ENCODE measurements at places on chromosomes 1 and 21.

DNA sequence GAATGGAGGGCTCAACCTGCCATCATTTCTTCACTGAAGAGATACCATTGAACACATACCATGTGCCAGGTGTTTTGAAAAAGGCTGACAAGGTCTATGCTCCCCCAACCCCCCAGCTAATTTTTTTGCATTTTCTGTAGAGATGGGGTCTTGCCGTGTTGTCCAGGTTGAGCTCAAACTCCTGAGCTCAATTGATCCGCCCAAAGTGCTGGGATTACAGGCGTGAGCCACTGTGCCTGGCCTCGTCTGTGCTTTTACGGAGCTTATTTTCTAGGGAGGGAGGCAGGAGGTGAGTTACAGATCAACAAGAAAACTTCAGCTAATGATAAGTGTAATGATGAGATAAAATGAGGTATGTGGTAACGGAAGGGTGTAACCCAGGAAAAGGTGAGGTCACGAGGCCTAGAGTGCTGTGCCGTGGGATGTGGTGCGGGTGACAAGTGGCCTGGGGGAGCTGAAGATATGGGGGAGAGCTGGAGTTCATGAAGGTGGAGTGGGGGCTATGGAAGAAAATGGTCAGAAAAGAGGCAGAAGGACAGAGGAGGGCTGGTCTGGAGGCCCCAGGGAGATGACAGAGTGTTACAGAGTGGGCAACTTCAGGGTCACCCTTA is 28.2 kb downstream of the FAAH start:
- no peak for DNase-seq

GRCh38 chr1:95254959-95255358 is 20.9 kb downstream of the RWDD3 start:
- no peak for DNase-seq

GRCh38 chr1:182685215-182685614 is 828 bp upstream of the RGS8 start:
- no peak for DNase-seq

- no peak for DNase-seq
Measured at GRCh38 chr1:108884968-108885367, 8.2 kb downstream of the GPSM2 start.

- peak; percentile 44 for DNase-seq
Measured at GRCh38 chr1:156860628-156861423, at the start of gene NTRK1. Gene NTRK1, plus strand, starts transcription at chr1:156860865. Its CDS starts 70 bp downstream, at chr1:156860935.

DNA sequence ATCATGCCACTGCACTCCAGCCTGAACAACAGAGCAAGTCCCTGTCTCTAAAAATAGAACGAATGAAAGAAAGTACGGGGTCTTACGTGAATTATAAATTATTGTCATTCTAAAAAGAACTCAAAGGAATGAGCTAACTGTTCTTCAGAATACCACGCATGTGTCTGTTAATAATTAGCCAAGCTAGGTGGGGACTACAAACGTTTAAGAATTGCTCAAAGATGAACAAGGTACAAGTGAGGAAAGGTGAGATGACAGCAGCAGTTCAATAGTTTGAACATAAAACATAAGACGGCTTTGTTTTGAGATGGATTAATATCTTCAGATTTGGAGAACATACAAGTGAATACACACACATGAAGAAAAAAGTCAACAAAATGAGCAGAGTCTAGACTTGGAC is 79.6 kb downstream of the UBR4 start:
- no peak for DNase-seq

GRCh38 chr1:109730666-109731065 is 10.2 kb downstream of the GSTM3 start:
- DNase-seq = no peak

GRCh38 chr1:71270394-71270915 is 189.6 kb upstream of the ZRANB2 start:
- DNase-seq = no peak

DNA sequence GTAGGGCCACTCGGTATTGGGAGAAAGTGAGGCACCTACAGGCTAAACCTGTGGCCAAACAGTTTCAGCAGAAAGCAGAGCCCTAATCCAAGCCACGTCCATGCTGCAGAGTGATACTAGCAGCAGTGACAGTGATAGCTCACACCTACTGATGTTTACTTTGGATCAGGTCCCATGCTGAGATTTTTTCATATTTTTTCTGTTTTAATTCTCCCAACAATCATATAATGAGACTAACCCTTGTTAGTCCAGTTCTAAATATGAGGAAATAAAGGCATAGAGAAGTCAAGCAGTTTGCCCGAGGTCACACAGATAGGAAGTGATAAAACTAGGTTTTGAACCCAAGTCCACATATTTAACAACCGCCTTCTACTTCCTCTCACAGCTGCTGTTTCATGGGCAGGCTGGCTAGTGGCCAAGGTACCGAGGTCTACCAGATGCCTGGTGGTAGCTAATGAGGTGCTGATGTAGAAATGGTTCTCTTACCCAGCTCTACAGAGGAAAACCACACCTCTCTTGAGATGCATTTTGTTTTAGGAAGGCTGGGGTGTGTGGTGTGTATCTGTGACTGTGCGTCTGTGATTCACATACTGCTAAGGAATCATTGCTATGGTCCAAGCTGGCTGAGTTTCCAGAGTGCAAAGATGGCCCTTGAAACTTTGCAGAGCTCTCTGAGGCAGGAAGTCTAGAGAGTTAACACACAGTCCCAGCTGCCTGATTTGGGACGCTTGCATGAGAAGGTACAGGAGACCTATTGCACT is 80.3 kb upstream of the ARTN start:
- DNase-seq = no peak

- DNase-seq = no peak
Measured at GRCh38 chr1:107683683-107684082, 281.3 kb downstream of the VAV3 start.

GRCh38 chr1:162113419-162113818 is 43.9 kb downstream of the NOS1AP start:
- no peak for DNase-seq

DNA sequence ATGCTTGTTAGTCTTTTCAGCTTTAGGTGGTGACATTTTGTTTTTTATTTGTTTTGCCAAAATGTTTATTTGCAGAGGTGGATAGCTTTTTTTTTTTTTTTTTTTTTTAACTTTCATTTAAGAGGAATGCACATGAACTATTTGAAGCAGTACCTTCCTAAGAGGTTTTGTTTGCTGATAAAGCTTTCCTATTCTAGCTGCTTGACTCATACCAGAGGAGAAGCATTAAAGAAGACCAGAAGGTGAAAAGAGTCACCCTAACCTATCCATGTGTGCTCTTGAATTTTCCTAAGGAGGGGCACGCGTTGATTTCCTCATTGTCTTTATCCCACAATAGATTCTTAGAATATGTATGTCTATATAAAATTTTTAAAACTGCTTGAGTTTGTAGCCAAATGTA is 57.7 kb downstream of the PRDM2 start:
- DNase-seq = no peak

DNA sequence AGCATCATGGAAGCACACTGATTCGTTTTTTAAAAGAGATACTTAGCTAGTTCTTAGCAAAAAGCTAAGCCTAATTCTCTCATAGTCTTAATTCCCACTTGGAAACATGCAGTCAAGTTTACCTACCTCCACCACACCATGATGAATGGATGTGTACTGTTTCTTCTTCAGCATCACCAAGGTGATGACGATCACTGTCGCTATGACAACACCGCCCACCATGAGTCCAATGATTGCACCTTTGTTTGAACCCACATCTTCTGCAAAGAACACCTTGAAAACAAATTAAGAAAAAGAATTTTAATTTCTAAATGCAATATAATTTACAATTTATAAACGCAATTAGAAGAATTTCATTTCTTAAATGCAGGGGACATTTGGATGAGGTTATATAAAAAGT is 156.8 kb downstream of the GABPA start:
- no peak for DNase-seq

DNA sequence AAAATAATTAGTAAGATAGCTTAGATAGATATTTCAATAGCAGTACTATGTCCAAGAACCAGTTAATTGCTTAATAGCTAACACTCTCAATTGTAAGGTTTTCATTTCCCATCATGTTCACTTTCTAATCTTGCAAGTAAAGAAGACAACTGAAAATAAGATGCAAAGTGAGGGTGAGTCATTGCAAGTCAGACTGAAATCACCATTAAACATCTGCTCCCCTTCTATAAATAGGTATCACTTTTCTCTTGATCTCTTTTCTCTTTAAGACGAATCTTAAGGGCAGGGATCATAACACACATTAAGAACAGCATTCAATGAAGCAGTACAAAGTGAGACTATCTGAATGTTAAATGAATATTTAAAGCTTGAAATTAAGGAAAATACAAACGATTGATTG is 40.4 kb downstream of the UBR4 start:
- DNase-seq = no peak

GRCh38 chr1:42172381-42173133 is 8.0 kb upstream of the GUCA2A start:
- DNase-seq = no peak

- DNase-seq = no peak
Measured at GRCh38 chr1:181126871-181127587, 38.5 kb downstream of the IER5 start.

- DNase-seq = no peak
Measured at GRCh38 chr1:56135864-56136147, 443.6 kb downstream of the PLPP3 start.

GRCh38 chr1:44672254-44672955 is 1.9 kb downstream of the TMEM53 start:
- DNase-seq = no peak

- DNase-seq = no peak
Measured at GRCh38 chr1:165235777-165236291, 120.7 kb downstream of the LMX1A start.

- DNase-seq = no peak
Measured at GRCh38 chr1:246160905-246161304, 346.2 kb downstream of the SMYD3 start.

DNA sequence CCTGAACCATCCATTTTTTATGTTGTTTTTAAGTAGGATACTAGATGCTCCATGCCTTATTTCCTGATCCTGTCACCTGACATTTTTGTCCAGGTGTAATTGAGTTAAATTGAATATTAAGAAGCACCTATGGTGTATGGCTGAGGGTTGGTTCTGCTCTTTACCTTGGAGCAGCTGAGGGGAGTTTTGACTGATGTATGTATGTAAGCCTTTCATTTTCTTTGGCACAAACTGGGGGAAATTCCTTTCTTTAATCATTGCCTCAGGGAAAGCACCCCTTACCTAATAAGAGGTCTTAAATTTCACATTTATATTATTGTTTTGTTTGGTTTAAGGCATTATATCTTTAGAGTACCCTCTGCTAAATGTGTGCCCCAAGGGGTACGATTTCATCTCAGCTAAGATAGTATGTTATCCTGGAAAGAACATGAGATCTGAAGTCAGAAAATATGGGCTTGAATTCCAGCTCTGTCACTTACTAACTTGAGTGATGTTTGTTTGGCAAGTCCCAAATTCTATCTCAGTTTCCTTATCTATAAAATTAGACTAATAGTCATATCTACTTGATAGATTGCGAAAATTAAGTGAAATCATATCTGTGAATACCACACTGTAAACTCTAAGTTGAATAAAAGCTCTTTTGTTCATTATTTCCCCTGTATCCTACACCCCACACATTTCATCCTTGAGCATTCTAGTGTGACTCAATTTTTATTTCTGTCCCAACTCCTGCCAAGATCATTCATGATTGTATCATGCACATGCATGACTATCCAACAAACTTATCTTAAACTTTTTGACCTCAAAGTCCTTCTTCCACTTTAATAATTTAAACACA is 57.7 kb upstream of the NUF2 start:
- no peak for DNase-seq

- DNase-seq = no peak
Measured at GRCh38 chr1:147611021-147611426, 59.3 kb downstream of the ACP6 start.

GRCh38 chr1:91070298-91070697 is 48.5 kb upstream of the ZNF644 start:
- no peak for DNase-seq

- no peak for DNase-seq
Measured at GRCh38 chr1:205056188-205056611, 13.2 kb downstream of the CNTN2 start.

DNA sequence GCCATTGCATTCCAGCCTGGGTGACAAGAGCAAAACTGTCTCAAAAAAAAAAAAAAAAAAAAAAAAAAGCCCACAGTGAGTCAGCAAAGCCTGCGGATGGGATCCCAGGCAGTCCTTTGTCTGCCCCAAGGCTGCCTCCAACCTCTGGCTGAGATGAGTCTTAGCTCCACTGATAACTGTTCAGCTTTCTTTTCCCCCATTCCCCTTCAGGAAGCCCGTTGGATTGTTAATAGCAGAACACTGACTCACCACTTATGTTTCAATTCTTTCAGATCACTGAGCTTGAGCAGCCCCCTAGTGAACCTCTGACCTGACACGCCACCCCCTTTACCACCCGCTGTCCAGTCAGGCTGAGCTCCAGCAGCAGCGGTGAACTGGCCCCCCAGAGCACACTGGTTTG is 57.5 kb downstream of the ERG start:
- no peak for DNase-seq

DNA sequence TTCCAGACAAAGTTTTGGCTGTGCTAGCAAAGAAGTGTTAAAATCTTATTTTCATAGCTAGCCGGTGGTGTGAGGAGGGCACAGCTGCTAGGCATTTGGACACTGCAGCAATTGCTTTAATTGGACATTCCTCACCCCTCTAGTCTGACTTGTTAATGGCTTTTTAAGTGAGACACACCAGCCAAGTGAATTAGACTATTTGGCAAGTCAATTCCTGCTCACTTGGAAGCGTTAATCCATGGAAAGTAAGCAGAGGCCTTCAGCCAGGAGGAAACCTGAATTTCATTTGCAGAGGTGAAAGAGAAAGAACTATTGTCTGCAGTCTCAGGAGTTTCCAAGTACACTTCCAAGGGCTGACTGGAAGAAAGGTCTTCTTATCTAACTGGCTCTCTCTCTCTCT is 175.7 kb downstream of the ST6GALNAC3 start:
- no peak for DNase-seq

- peak; percentile 71 for DNase-seq
Measured at GRCh38 chr1:226677027-226678020, 61.8 kb downstream of the ITPKB start.

DNA sequence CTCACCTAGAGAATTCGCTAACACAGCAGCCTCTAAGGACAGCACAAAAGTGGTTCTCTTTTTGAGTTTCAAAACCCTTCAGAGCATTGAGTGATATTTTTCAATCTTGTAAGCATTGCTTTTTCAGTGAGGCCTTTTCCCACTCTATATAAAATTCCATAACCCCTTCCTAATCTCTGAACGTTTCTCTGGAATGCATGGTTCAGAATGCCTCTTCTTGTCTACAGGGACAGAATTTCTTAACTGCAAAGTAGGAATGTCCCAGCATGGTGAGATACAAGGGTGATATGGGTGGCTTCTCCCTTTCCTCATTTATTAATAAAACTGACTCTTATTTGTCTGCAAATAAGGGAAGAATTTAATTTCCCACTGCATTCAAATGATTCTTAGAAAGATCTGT is 377.9 kb downstream of the LTN1 start:
- no peak for DNase-seq

DNA sequence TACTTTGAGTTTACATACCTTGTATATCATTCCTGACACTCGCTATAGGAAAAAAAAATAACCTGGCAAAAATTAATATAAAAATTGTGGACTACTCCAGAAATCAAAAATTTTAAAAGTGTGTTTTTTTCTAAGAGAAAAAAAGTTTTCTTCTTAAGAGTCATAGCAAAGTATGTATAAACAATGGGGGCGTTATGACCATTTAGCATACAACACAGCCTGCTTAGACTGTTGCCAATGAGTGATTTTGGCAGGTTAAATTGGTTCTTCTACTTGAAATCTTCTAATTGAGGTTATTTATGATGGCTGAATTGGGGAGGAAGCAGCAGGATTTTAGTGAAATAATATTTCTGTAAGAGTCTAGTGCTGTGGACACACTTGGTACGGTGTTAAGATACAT is 130.5 kb upstream of the USH2A start:
- DNase-seq = no peak

- DNase-seq = no peak
Measured at GRCh38 chr1:160460214-160460642, 59.9 kb downstream of the VANGL2 start.

All from activated T-cell treated with anti-CD3 and anti-CD28 coated beads for 1 hour (primary cell).